ENCODE measurements at places on chromosomes 2 and 18. TPM values are rescaled to one million over a fixed set of nuclear protein-coding genes. Genes with fewer than 3 reads are reported as not detected.
A peak's percentile ranks its signal among the peaks of the same experiment; 100 is the strongest.

The ITGB6 gene
- polyA plus RNA-seq, result not detected

The EPB41L3 gene
- polyA plus RNA-seq, result 5.6 TPM

The GLI2 gene
- polyA plus RNA-seq, result not detected

The MC2R gene
- polyA plus RNA-seq, result not detected

The SLC9A4 gene
- polyA plus RNA-seq, result not detected

The TUBA4B gene
- polyA plus RNA-seq, result not detected

The VIT gene
- not detected for polyA plus RNA-seq

The GALR1 gene
- not detected for polyA plus RNA-seq

The CYRIA gene
- polyA plus RNA-seq, result 0.70 TPM

DNA sequence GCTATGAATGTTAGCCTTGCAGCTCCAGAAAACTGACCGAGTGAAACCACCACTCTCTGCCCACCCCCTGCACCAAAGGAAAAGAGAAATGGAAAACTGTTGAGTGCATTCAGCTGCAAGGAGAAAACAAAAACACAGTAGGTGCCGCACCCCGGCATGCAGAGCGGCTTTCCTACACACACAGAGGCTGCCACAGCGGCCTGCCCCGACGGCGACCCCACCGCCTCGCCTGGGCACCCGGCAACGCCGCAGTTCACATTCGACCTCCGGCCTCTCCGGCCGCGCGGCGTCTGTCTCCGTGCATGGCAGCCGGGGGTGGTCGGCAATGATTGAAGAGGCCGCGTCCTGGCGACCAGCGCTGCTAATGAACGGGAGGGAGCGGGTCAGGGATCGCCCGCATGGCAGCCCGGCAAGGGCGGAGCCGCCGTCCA lies 417.1 kb upstream of the SALL3 start:
- H3K4me1 ChIP-seq, result no peaks in the 10 kb centered on the region
- no peak overlapping the region for H3K27ac ChIP-seq
- H3K4me3 ChIP-seq, result no peak overlapping the region
- no peaks in the 10 kb centered on the region for H3K36me3 ChIP-seq
- no peak for DNase-seq

GRCh38 chr2:227228061-227228667 lies 63.7 kb downstream of the COL4A3 start:
- H3K27ac ChIP-seq, result no peak overlapping the region
- H3K4me3 ChIP-seq, result no peak overlapping the region

GRCh38 chr2:86224645-86225355 lies 25.5 kb downstream of the MRPL35 start:
- H3K4me3 ChIP-seq, result no peak overlapping the region
- no peaks in the 10 kb centered on the region for H3K36me3 ChIP-seq
- no peaks in the 10 kb centered on the region for H3K27me3 ChIP-seq
- H3K4me1 ChIP-seq, result no peaks in the 10 kb centered on the region

GRCh38 chr2:178195390-178196166 lies 1.3 kb downstream of the OSBPL6 start:
- peaks cover 18% of the 10 kb centered on the region for H3K27me3 ChIP-seq
- DNase-seq, result no peak
- no peak overlapping the region for H3K27ac ChIP-seq
- H3K4me3 ChIP-seq, result peak overlapping the region; percentile 46

- no peaks in the 10 kb centered on the region for H3K4me1 ChIP-seq
- H3K4me3 ChIP-seq, result no peak within 1 kb of the TSS
- no peak within 1 kb of the TSS for H3K27ac ChIP-seq
- no peaks in the 10 kb centered on the region for H3K36me3 ChIP-seq
- peaks cover 6% of the 10 kb centered on the region for H3K27me3 ChIP-seq
Observed at GRCh38 chr18:31102025-31102684, at the start of gene DSC2. Gene DSC2, minus strand, starts transcription at chr18:31102421. Its CDS starts 450 bp downstream, at chr18:31101971.

DNA sequence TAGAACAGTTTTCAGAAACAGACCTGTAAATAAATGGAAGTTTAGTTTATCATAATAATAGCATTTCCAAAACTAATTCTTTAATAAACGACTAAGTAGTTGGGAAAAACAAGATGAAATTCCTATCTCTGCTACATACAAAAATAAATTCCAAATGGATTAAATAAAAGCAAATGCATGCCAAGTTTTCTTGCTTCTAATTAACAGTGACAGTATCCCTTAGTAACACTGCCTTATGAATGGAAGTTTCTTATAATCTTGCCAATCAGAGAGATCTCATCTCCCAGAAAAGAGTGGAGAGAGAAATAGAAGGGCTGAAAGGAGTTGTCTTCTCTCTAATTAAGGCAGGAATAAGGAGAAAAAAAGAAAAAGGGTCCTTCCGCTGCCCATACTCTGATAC lies 133.9 kb downstream of the GFPT1 start:
- H3K4me3 ChIP-seq, result no peak overlapping the region
- H3K27me3 ChIP-seq, result no peaks in the 10 kb centered on the region
- no peaks in the 10 kb centered on the region for H3K4me1 ChIP-seq

GRCh38 chr2:17689010-17689409 lies 64.6 kb downstream of the SMC6 start:
- no peaks in the 10 kb centered on the region for H3K4me1 ChIP-seq
- H3K27me3 ChIP-seq, result no peaks in the 10 kb centered on the region
- H3K36me3 ChIP-seq, result no peaks in the 10 kb centered on the region
- no peak overlapping the region for H3K4me3 ChIP-seq
- DNase-seq, result no peak
- H3K27ac ChIP-seq, result no peak overlapping the region

GRCh38 chr2:96955762-96956161 lies 30.6 kb downstream of the FAM178B start:
- no peak overlapping the region for H3K4me3 ChIP-seq
- H3K4me1 ChIP-seq, result peaks cover 20% of the 10 kb centered on the region
- no peaks in the 10 kb centered on the region for H3K27me3 ChIP-seq
- H3K27ac ChIP-seq, result no peak overlapping the region

DNA sequence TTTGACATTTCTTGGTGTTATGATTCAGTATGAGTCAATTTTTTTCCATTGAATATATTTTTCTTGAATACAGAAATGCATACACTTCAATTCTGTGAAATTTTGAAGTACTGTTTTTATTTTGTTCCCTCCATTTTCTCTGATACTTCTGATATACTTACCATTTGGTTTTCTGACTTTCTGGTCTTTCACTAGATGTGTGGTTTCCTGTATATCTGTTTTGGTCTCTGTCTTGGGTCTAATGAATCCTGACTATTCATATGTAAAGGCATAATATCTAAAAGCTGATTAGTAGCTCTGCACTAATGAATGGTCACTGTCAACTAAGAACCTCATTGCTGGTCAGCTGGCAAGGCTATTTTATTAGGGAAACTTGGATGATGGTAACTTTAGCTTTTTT lies 345.6 kb downstream of the GRB14 start:
- H3K4me1 ChIP-seq, result no peaks in the 10 kb centered on the region
- H3K4me3 ChIP-seq, result no peak overlapping the region
- H3K27me3 ChIP-seq, result no peaks in the 10 kb centered on the region

GRCh38 chr2:610491-610890 lies 66.7 kb downstream of the TMEM18 start:
- H3K27ac ChIP-seq, result no peak overlapping the region
- no peak for DNase-seq
- no peaks in the 10 kb centered on the region for H3K4me1 ChIP-seq

GRCh38 chr2:68318914-68319397 lies 793 bp downstream of the CNRIP1 start:
- H3K27me3 ChIP-seq, result peaks cover 19% of the 10 kb centered on the region
- no peak for DNase-seq
- no peak overlapping the region for H3K27ac ChIP-seq
- peak overlapping the region; percentile 42 for H3K4me3 ChIP-seq
- no peaks in the 10 kb centered on the region for H3K36me3 ChIP-seq

DNA sequence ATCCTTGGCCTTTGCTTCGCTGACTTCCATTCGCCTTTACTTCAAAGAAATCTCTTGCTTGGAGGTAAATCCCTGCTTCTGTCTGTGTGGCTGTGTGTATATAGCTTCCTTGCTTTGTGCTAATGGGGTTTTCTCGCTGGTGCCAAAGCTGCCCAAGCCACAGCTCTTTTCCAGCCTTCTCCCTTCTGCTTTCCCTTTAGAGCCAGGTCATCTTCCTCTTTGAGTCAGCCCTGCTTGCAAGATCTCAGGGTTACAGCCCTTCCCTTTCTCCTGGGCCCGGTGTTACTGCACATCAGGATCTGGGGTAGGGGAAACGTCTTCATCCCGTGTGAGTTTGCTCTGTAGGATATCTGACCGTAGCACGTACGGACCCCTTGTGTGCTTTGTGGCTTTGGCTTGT lies 19.1 kb downstream of the EIF4E2 start:
- H3K36me3 ChIP-seq, result peaks cover 96% of the 10 kb centered on the region
- DNase-seq, result no peak
- no peaks in the 10 kb centered on the region for H3K27me3 ChIP-seq
- H3K4me3 ChIP-seq, result no peak overlapping the region
- no peaks in the 10 kb centered on the region for H3K4me1 ChIP-seq
- no peak overlapping the region for H3K27ac ChIP-seq

GRCh38 chr2:200225951-200226350 lies 80.5 kb upstream of the SPATS2L start:
- no peaks in the 10 kb centered on the region for H3K27me3 ChIP-seq
- no peak overlapping the region for H3K27ac ChIP-seq
- no peak overlapping the region for H3K4me3 ChIP-seq

- H3K27ac ChIP-seq, result no peak overlapping the region
- no peak for DNase-seq
- H3K4me1 ChIP-seq, result peaks cover 21% of the 10 kb centered on the region
- H3K36me3 ChIP-seq, result no peaks in the 10 kb centered on the region
- H3K4me3 ChIP-seq, result no peak overlapping the region
- H3K27me3 ChIP-seq, result peaks cover 5% of the 10 kb centered on the region
Observed at GRCh38 chr18:8703092-8703709, 2.2 kb upstream of the MTCL1 start.

DNA sequence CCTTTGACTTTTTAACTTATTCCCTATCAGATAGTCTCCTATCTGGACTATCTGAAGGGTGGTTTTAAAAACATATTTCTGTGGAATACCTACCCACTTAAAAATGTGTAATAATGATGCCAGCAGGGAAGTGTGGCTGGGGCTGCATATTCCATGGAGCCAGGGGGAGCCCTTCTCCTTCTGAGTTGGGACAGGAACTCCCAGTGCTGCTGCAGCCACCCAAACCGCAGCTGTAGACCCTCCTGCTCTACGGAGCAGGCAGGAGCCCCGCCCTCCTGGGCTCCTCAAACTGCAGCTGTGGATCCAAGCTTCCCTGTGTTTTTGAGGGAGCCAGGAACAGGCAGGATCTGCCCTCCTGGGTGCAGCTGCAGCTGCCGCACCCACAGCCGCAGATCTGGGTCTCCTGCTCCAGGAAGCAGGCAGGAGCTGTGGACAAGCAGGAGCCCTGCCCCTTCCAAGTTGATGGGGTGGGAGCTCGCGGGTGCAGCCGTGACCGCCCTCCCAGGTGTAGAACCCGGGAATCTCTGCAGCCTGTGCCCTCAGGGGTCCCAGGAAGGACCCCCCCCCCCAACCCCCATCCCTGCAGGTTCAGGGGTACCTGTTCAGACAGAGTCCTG lies 57.8 kb downstream of the PDK1 start:
- H3K4me3 ChIP-seq, result no peak overlapping the region
- DNase-seq, result no peak
- no peaks in the 10 kb centered on the region for H3K27me3 ChIP-seq
- no peaks in the 10 kb centered on the region for H3K36me3 ChIP-seq

GRCh38 chr2:191804766-191805165 lies 42.1 kb downstream of the CAVIN2 start:
- no peak overlapping the region for H3K4me3 ChIP-seq
- no peaks in the 10 kb centered on the region for H3K4me1 ChIP-seq
- H3K27me3 ChIP-seq, result no peaks in the 10 kb centered on the region
- no peaks in the 10 kb centered on the region for H3K36me3 ChIP-seq

DNA sequence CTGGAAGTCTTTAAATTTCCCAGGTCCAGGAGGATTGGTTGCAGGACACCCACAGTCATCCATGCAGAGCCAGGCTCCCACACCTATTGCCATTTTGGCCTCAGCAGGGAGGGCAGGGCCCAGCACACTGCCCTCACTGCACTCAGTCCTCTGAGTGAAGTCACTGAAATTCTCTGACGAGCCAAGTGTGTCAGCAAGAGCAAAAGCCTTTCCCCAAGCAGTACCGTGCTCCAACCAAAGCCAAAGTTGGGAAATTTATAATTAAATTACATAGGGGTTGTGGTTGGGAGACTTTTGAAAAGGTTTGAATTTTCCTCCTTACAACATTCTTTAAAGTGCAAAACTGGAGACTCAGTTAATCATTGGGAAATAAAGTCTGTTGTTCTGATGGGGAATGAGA lies 98.5 kb upstream of the CD226 start:
- DNase-seq, result no peak
- H3K4me3 ChIP-seq, result no peak overlapping the region
- no peak overlapping the region for H3K27ac ChIP-seq
- no peaks in the 10 kb centered on the region for H3K4me1 ChIP-seq
- H3K36me3 ChIP-seq, result no peaks in the 10 kb centered on the region
- H3K27me3 ChIP-seq, result no peaks in the 10 kb centered on the region

GRCh38 chr2:75499534-75499933 lies 61.2 kb downstream of the EVA1A start:
- no peaks in the 10 kb centered on the region for H3K36me3 ChIP-seq
- H3K4me3 ChIP-seq, result no peak overlapping the region

DNA sequence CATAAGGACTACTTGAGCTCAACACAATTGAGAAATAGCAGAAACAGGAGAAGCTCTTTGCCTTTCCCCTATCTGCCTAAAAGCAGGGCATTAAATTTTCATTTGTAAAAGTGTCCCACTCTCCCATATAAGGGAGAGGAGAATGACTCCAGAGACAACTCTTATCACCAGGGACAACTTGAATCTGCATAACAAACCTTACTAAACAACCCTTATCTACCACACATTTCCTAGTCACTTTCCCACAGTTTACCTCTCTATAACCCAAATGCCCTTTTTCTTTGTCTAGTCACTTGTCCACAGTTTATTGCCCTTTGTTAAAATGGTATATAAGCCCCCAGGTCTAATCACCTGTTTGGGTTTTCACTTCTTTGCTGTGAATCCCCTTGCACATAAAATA lies 37.5 kb upstream of the PPM1B start:
- no peaks in the 10 kb centered on the region for H3K36me3 ChIP-seq
- H3K27me3 ChIP-seq, result no peaks in the 10 kb centered on the region
- H3K4me1 ChIP-seq, result no peaks in the 10 kb centered on the region
- no peak overlapping the region for H3K27ac ChIP-seq

Measured in naive thymus-derived CD4-positive, alpha-beta T cell (primary cell).